ENCODE measurements at places on chromosomes 3 and 15.

DNA sequence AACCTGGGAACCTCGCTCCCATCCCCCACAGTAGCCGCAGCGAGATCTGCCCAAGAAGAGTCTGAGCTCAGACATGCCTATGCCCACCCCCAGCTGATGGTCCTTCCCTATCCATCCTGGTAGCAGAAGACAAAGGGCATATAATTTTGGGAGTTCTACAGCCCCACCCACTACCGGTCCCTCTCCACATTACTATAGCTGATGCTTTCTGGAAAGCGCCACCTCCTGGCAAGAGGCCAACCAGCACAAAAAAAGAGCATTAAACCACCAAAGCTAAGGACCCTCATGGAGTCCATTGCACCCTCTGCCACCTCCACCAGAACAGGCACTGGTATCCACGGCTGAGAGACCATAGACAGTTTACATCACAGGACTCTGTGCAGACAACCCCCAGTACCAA, 168.4 kb downstream of the MEGF11 start:
- DNase-seq: no peak

- no peak for DNase-seq
Observed at GRCh38 chr3:78860567-78860966, 907.2 kb downstream of the ROBO1 start.

DNA sequence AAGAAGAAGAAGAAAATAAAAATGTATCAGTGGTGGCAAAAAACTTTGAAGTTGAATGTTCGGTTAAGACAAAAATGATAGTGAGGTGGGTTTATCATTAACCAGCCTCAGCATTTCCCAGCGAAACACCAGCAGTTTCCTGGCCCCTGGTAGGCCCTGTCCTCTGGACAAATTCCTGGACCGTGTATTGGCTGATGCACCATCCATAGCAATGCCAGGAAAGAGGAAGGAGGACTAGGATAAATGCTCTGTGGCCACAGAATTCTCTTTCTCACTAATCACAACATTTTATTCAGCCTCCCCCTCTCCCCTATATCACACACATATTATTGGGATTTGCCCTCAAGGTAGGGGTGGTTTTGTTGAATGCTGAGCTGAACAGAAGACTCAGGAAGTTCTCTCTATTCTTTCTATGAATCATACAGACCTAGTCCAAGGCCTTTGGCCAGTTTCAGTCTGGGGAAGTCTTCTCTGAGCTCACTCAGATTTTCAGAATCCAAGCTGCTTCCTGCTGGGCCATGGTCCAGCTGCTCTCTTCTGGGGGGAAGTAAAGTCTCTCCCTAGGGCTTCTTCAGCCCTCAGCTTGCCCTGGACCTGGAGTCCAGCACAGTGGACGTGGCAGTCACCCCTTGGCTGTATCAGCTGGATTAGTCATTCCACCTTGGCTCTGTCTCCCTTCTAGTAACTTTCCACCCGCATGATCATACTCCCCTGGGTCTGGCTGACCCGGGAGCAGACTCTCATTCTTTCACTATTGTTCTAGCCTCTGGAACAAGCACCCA, 27.6 kb downstream of the SLC28A1 start:
- peak; percentile 72 for DNase-seq

DNA sequence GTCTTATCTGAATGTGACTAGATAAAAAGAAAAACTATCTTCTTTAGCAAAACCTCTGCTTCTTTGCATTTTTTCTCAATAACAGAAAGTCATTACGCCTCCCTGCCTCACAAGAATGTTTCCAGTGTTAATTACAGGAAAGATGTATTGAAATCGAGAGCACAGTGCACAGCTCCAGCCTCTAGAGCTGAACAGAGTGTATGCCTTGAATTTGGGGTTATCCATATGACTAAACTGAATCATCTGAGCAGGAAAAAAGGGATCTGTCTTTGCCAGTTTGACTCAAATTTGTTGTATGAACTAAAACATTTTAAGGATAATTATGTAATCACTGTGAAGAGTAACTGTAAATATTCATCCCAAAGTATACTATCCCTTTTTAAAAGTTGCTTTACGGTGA, 149.1 kb upstream of the CGNL1 start:
- DNase-seq: no peak

- DNase-seq: peak; percentile 76
Observed at GRCh38 chr15:89419370-89419984, 76.9 kb downstream of the RHCG start.

- no peak for DNase-seq
Observed at GRCh38 chr3:39029556-39029955, 22.2 kb downstream of the SCN11A start.

- no peak for DNase-seq
Observed at GRCh38 chr3:13644341-13645117, 95.6 kb downstream of the FBLN2 start.

DNA sequence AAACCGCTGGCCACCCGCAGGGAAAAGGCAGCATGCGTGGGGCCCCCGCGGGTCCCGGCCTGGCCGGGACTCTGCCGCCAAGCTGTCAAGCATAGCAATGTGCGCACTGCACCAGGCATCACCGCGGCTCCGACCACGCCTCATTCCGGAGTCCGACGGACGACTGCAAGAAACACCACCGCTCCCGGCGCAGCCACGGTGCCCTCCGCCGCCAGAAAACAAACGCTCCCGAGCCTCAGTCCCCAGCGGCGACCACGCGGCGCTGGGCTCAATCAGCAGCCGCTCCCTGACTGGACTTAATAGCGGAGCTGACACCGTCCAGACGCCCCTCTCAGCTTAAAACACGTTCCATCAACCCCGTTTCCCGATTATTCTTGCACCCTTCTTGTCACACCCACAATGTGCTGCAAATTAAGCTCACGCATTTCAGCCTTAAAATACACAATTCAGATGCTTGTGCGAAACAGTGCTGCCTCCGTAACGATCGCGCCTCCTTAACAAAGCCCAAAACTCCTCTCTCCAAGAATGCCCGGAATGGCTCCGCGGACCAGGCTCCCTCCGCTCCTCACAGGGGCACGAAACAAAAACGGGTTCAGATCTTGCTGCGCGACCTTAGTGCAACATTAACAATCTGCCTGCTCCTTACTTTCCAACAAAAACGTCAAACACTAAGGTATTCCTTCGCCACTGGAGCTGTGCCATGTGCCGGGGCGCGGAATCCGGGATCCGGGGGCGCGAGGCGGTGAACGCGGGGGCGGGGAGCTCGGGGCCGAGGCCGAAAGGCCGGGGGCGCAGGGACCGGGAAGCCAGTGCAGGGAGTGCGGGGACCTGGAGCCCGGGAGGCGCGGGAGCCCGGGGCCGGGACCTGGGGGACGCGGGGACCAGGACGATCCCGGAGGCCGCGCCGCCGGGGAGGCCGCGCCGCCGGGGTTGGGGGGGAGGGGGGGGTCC, 655 bp downstream of the CYFIP1 start:
- peak; percentile 67 for DNase-seq

DNA sequence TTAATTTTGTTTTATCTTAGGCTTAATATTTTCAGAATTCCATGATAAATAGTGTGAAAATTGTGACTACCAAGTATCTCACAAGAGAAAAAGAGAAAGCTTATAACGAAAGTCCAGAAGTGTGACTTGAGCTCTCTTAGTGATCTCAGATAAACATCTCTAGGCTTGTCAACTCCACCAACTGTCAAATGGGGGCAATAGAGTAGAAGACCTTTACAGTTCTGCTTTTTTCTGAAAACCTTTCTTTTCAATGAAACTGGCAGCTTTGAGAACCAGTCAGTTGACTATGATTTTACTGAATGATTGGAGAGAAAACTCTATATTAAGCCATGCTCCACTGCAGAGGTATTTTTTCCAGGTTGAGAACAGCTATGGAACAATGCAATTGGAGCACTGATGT, 119.2 kb upstream of the TP63 start:
- DNase-seq: no peak

- no peak for DNase-seq
Observed at GRCh38 chr3:121508389-121508788, 37.4 kb downstream of the POLQ start.

GRCh38 chr15:82870727-82871320, 61.4 kb downstream of the WHAMM start:
- no peak for DNase-seq

DNA sequence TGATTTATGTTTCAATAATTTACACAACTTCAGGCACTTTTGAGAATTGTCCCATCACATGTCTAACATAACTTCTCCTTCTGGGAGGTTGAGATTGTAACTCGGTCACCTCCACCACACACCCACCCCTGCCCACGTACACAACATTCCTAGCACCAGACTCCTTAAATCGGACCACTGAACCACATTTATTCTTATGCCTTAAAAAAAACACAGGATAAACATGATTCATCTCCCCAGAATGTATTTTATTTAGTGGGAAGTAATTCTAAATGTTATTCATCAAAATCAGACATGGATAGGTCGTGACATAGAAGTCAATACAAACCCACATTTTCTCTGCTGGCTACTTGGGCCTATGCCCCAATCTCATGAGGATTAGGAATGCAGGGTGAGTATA, 3.0 kb downstream of the SNTN start:
- no peak for DNase-seq

GRCh38 chr3:8458238-8458661, 43.4 kb upstream of the LMCD1 start:
- DNase-seq: no peak

DNA sequence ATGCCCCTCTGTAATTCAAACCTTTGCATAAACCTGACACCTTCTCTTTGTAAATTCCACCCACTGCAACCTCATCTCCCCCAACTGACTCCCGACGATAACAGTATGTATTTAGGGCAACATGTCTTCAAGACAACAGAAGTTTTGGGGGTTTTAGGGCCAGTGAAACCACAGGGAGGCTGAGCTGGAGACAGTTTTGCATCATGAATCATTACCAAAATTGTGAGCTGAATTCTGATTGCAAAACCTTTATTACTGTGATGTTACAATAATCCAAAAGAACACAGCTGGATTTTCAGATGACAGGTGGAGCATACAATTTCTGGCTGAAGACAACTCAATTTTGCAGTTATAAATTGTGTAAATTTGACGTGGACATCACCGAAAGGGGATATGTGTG, 281.3 kb upstream of the TTC14 start:
- DNase-seq: no peak

DNA sequence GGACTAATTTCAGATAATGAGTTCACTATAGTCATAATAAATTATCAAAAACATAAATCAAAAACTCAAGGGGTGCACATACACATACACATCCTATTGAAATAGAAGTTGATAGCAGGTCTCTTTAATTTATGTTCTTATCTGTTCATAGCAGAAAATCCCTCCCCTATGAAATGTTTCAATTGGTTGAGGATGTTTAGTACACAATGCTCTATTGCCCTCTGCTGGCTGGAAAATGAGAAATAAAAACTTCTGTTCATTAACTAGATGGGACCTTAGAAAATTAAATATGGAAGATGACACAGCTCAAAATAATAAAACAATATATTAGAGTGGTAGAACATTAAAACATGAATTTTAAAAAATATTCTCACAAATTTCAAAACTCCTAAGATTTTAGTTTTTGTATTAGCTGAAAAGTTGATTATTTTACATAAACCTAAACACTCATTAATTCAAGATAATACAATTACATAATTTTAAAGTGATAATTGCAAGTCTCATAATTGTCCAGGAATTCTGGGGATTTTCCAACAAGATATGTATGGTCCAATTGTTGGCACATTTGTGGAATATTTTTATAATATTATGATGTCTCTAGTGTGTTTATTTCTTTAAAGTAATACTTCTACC, 735.0 kb downstream of the ROBO1 start:
- no peak for DNase-seq

DNA sequence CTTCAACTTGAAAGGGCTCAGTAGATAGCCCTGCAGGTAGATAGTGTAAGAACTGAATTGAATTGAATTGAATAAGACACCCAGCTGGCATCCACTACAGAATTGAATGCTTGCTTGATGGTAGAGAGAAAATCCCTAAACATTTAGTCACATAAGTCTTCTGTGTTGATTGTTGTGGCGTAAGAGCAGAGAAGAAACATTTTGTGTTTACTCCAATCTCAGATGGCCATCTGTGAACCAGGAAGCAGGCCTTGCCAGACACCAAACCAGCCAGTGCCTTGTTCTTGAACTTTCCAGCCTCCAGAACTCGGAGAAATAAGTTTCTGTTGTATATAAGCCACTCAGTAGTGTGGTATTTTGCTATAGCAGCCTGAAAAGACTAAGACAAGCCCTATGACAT, 43.6 kb downstream of the SST start:
- no peak for DNase-seq

DNA sequence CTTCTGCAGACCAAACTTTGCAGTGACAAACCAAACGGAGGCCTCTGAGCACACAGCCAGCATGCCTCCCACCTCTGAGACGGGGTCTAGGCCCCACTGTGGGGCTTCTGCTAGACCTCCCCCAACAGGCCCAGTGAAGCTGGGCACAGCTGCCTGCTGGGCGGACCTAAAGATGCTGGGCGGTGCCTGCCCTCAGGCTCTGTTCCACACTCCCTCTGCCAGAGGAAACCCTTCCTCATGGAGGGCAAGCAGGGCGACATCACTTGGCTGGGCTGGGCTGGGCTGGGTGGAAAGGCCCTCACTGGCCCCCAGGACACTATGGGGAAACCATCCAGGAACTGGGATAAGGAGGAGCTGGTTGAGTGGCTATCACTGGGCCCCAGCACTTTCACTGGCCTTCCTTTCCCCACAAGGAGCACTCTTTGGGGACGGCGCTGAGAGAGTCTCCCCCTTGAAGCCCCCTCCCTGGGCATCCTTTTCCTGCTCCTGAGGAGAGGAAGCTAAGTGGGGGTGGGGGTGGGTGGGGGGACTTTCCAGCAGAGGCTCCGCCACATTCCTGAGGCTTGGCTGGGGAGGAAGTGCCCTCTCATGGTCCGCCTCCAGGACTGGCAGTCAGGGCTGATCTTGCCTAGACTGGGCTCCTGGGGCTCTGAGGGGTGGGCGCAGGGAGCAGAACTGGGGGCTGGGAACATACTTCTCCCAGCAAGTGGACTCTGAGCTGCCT, 98.1 kb upstream of the HACD2 start:
- DNase-seq: no peak

- no peak for DNase-seq
Observed at GRCh38 chr3:32951410-32951811, at the start of gene CCR4. TSS of gene CCR4 (plus strand) at chr3:32951644. CDS start at chr3:32953423, 1,779 bp downstream.

- no peak for DNase-seq
Observed at GRCh38 chr3:184218814-184219213, 10.6 kb upstream of the VWA5B2 start.

- DNase-seq: no peak
Observed at GRCh38 chr15:51227940-51228732, 110.3 kb downstream of the CYP19A1 start.

DNA sequence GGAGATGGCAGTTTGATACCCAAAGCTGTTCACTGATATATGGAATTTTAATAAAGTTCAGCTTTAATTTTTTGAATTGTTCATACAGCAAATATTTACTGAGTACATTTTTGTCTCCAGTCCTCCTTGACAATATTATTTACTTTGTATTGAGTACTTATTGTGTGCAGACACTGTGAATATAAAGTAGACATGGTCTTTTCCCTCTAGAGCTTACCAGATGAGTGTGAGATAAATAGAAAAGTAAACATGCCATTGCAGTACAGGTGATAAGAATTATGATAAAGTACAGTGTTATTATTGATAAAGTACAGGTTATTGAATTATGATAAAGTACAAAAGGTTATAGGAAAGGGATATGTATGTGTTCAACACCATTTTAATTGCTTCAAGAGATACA, 2.1 kb downstream of the UBA5 start:
- DNase-seq: no peak
